ENCODE measurements at places on chromosomes 7 and 10.

DNA sequence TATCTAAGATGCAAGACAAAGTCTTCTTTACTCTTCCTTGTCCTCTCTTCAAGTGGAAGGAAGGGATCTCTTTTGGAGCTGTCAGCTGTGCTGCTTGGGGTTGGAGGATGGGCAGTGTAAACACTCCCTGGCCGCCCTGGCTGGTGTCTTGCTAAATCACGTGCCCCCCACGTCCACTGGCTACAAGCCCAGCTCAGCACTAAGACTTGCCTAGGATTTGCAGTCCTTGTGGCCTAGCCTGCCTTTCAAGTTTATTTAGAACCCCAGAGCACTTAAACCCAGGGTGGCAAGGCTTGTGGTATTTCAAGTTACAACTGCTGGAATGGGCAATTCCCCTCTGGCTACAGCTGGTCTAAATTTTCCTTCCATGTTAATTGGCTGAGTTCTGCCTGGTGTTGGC is 272.4 kb upstream of the MYO3A start:
- no peak for DNase-seq

DNA sequence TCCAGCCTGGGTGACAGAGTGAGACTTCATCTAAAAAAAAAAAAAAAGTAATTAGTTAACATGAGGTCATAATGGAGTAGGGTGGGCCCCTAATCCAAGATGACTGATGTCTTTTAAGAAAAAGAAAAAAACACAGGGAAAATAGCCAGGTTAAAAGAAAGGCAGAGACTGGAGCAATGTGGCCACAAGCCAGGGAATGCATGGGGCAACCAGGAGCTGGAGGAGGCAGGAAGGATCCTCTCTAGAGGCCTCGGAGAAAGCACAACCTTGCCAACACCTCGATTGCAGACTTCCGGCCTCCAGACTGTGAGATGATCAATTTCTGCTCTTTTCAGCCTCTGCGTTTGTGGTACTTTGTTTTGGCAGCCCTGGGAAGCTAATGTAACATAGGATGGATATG is 121.5 kb downstream of the ITIH5 start:
- no peak for DNase-seq

- DNase-seq: no peak
Measured at GRCh38 chr7:129646369-129647021, 35.0 kb downstream of the NRF1 start.

- no peak for DNase-seq
Measured at GRCh38 chr7:40541336-40541735, 406.5 kb downstream of the SUGCT start.

DNA sequence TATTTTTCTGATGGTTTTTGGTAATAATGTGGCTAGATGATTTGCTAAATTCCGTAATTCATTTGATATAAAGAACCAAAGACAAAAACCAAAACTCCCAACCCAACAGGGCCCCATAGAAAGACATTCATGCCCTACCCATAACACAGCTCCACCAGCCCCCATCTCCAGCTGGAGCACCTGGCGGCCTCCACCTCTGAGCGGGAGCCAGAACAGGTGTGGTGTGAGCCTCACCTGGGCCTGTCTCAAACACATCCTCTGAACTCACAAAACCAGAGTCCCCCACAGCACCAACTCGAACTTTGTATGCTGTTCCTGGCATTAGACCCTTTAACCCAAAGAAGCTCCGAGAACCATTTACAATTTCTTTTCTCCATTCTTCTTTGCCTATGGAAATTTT is 36.5 kb upstream of the LAMB4 start:
- DNase-seq: no peak
